Activated B cell treated with CpG ODN at 0.5 μM for 24 hours (primary cell): ENCODE measurements at places on chromosomes 1 and 21. TPM values are rescaled to one million over a fixed set of nuclear protein-coding genes. Genes with fewer than 3 reads are reported as not detected.

The CD164L2 gene
- 0.16 TPM in 1 of 2 replicates, not detected in the other for total RNA-seq

The DIRAS3 gene
- total RNA-seq = not detected in 2 replicates

- DNase-seq = no peak
Measured at GRCh38 chr1:110746644-110747259, 72.0 kb upstream of the KCNA3 start.

DNA sequence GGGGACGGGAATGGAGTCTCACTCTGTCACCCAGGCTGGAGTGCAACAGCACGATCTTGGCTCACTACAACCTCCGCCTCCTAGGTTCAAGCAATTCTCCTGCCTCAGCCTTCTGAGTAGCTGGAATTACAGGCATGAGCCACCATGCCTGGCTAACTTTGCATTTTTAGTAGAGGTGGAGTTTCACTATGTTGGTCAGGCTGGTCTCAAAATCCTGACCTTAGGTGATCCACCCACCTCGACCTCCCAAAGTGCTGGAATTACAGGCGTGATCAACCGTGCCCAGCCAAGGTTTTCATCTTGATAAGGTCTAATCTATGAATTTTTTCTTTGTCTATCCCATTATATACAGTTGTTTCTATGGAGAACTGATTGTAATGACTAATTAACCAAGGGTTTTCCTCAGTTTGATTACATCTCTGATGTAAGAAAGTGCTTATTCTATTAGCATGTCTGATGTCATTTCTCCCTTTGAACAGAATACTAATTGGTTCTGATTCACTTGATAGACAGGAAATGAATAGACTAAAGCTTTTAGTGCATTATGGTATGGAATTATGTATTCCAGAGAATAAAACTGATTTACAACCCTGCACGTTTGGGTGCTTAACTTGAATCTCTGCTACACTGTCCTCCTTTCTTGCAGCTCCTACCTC is 11.9 kb downstream of the PACC1 start:
- DNase-seq = no peak

GRCh38 chr1:228778466-228778865 is 43.2 kb downstream of the RHOU start:
- no peak for DNase-seq

- DNase-seq = no peak
Measured at GRCh38 chr1:11979028-11979850, 1.0 kb upstream of the MFN2 start.

GRCh38 chr1:246969621-246970020 is 37.9 kb upstream of the AHCTF1 start:
- DNase-seq = no peak

GRCh38 chr1:109025694-109026093 is 16.2 kb downstream of the WDR47 start:
- DNase-seq = no peak

DNA sequence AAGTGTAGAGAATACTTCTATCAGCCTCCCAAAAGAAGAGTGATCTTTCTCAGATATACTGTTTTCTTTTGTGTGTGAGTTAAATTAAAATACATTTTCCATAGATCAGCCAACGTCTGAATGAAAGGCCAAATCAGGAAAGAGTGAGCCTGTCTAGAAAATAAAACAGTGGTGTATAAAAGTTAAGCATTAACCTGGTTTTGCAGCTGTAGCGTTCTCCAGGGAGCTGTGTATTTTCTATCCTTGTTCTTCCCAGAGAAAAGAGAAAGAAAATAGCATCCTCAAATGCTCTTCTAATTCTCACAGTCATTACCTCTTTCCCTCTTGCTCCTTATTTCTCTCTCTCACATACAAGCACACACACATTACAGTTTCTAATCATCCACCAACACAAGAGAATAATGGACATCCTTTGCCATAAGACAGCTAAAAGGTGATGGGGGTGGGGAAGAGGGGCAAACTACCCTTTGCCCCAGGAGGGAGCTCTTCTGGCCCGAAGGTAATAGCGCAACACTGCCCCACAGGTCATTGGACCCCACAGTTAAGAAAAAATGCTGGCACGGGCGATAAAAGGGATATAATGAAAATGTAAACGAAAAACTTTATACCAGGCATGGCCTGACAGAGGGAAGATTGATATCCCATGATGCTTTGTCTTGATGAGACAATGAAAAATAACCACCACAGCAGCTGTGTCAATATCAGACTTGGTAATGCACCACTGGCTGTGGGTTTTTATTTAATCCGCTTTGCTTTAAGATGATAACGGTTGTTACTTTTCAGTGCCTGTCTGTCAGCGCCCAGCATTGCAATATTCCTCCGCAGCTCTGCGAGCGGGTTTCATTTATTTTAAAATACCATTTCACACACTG is 150.3 kb downstream of the NUF2 start:
- no peak for DNase-seq

- no peak for DNase-seq
Measured at GRCh38 chr21:35428937-35429336, 379.8 kb upstream of the RUNX1 start.

DNA sequence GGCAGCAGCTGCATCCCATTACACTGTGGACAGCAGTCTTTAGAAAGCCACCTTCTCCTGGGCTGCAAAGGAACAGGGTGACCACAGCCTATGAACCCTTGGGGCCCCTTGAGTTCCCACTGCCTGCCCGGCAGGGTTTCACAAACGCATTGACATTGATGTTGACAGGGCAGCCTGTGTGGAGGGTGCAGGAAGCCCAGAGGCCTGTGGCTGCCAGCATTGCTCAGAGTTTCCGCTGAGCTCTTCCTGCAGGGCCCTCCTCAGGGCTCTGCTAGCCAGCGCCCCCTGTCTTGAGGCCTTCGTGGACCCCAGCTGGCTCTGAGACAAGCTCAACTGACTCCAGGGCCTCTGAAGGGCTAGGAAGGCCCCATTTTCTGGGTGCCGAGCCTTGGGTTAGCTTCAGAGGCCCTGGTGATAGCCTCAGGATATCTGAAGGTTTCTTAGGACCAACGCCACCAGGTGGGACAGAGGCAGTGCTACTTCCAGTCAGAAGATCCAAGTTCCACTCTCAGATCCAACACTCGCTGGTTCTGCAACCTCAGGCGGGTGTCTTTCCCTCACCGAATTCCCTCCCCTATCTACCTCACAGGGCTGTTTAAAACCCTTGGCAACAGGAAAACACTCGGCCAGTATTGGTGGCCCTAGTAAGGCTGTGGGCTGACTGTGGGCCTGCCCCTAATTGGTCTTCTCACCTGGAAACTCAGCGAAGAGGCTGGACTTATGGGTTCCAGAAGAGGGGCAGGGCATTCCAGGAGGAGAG is 27.2 kb upstream of the EPS8L3 start:
- DNase-seq = no peak

DNA sequence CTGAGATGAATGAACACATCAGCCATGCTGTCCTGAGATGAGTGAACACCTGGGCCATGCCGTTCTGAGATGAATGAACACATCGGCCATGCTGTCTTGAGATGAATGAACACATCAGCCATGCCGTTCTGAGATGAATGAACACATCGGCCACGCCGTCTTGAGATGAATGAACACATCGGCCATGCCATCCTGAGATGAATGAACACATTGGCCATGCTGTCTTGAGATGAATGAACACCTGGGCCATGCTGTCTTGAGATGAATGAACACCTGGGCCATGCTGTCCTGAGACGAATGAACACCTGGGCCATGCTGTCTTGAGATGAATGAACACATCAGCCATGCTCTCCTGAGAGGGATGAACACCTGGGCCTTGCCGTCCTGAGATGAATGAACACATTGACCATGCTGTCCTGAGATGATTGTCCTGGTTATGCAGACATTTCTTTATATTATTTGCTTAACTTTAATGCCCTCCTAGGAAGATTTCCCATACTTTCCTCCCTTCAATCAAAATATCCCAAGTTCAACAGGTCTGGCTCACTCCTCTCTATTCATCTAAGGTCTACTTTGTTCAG is 48.6 kb upstream of the COL6A1 start:
- no peak for DNase-seq

DNA sequence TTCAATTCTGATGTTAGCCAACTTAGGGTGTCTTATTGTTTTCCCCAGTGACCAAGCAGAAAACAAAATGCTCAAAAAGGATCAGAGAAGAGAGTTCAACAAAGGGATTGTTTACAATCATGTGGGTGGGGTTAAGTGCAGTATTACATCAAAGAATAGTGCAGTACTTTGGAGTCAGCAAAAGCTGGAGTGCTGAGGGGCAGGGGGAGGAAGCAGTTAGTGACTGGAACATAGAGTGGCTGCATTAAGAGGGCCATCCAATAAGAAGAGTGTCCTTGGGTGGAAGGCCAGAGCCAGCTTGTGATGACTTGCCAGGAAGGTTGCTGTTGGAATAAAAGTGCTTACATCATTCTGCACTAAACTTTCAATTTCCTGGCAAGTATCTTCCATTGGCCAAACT is 175.5 kb downstream of the CYYR1 start:
- no peak for DNase-seq

DNA sequence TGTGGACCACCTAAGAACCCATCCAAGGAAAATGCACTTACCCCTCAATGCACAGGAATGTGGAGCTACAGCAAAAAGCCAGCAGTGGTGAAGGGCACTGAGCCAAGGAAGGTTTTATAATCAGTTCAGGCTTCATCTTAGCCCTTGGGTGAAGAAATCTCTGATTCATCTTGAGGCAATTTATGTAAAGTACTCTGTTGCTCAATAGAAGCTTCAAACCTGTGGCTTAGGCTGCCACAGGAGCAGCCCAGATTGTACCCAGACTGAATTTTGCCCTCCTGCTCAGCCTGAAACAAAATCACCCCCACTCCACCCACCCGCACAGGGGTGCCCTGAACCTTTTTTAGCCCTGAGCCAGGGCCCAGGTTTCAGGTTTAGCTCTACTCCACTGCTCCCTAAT is at the start of gene S100A12:
Gene S100A12, minus strand, starts transcription at position 111 of the 400 bp plus-strand sequence. CDS start 1,029 bp downstream, outside the sequence.
- DNase-seq = no peak
